Hypothalamus (tissue), 51 donors: ENCODE measurements at places on chromosomes 13 and 19.
A peak's percentile ranks its signal among the peaks of the same experiment; 100 is the strongest.

DNA sequence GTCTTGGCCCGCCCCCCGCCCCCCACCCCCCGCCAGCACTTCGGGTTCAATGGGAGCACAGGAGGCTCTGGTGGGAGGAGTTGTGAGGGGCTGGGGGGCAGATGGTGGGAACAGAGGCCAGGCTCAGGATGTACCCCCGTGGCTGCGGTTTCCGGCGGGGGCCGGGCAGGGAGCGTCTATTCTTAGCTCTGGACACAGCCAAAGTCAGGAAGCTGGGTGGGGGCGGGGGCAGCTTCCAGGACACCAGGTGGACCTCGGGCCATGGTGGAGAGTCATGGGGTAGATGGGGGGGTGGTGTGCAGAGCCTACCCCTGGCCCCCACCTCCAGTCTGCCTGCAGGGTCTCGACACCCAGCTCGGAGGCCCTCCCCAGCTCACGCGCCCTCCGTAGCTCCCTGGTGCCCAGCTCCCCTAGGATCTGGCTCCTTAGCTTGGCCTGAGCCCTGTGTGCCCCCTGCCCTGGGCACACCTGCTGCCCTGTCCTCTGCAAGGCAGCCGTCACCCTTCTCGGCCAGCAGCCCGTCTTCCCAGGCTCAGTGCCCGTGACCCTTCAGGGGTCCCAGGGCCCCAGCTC lies 2.2 kb upstream of the TBXA2R start:
- DNase-seq, result no peak

DNA sequence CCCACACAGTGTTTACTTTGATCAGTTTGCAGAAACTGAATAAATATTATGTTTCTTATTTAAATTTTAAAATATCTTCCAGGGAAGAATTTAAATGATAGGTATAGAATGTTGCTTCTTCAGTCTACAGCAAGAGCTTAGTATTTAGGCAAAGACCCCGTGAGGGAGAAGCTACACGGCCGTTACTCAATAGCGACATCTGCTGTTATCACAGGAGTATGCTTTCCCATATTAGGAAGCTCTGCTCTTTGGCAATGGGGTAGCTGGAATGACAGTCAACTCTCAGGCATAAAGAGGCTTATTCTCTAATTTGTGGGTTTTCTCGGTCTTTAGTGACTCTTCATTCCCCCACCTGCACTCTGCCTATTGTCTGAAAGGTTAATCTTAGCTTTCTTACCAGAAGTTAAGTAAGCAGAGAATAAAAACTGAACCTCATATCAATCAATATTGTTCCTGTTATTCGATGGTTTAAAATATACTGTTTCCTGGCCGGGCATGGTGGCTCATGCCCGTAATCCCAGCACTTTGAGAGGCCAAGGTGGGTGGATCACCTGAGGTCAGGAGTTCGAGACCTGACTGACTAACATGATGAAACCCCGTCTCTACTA lies 13.2 kb upstream of the LHFPL6 start:
- DNase-seq, result peak; percentile 8

- no peak for DNase-seq
These were observed 207.3 kb downstream of the URI1 start for GRCh38 chr19:30149300-30149699.

GRCh38 chr13:99721606-99722337 lies 220.5 kb downstream of the TM9SF2 start:
- no peak for DNase-seq

DNA sequence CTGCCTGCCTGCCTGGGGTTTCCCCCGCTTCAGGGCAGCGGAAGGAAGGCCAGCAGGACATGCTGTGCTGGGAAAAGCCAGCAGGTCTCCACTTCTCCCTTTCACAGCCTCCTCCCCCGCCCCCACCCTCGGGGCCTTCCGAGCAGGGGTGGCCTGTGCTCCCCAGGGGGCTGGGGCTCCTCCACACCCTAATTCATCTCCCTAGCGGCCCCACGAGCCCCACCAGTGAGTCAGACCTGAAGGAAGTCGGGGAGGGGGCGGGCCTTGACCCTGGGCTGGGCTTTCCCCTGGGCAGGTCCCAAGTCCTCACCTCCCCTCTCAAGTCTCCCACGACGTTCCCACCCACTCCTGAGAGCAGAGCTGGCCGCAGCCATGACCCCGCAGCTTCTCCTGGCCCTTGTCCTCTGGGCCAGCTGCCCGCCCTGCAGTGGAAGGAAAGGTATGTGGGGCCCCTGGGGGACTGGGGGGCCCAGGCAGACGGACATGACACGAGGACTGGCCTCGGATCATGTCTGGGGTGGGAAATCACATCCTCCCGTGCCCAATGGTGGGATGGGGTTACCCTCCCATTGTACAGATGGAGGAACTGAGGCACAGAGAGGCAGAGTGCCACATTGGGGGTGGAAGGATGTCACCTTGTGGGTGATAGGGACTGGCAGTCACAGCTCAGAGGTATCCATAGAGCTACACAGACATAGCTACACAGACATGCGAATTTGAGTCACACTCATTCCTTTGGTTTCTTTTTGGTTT lies at the start of gene EBI3:
Gene EBI3 (plus strand): TSS at position 345 of the 753 bp plus-strand sequence. CDS start 28 bp downstream, at position 373.
- no peak for DNase-seq

DNA sequence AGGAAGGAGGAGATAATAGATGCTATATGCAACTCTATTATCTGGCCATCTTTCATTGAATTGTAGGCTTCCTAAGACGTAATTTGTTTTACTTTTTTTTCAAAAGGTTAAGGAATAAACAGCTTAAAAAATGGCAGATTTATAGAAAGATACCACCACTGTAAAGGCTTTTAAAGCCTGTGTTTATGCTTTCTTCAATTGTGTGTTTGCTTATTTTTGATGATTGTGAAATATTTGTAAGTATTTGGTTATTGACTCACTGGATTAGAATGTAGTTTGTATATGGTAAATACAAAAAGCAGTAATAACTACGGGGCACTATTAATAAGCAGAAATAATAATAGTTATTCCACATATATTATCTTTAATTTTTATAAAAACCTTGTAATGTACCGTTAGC lies 437.9 kb downstream of the KLF5 start:
- DNase-seq, result no peak

DNA sequence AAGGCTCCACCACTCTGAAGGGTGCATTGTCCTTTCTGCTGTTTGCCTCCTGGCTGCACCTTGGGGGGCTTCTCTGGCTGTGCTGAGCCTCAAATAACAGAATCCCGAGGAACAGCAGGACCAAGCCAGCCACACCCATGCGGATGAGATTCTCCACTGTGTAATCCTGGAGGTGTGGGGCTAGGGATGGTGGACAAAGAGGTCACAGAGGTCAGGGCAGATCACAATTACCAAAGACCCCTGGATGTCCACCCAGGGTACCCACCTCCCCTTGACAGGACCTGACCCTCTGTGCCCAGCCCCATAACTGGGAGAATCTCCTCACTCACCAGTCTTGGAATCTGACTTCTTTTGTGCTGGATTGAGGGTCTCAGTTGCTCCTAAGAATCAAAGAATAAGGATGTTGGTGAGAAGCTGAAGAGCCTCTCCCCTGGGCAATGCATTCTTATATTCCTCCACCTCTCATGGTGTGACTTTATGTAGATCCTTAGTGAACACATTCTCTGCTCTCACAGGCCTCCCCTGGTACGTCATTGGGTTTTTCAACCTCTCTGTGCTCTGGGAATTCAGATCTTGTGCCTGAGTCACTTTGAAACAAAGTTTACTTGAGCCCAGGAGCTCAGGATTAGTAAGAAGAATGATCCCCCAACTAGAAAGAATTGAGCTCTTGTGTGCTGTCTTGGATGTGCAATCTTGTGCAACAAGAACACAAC lies 5.2 kb downstream of the LILRA4 start:
- DNase-seq, result no peak

- no peak for DNase-seq
These were observed 4.7 kb upstream of the GSK3A start for GRCh38 chr19:42246922-42247639.

DNA sequence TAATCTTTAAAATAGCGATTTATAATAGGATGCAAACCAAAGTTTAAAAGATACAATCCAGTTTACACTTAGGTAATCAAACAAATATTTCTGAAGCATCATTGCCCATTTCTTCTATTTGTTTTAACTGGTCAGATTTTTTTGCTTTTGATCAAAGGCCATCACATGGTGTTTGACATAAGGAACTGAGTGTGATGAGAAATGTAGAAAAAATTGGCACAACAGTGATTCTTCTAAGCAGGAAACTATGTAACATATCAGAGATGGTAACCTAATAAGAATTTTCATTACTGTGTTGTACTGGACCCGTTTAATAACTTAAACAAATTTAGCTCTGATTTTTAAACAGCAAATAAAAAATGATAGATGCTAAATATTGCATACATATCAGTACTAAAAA lies 644.7 kb upstream of the KLF12 start:
- no peak for DNase-seq

- no peak for DNase-seq
These were observed 232.0 kb downstream of the KLF5 start for GRCh38 chr13:73290844-73291243.
